ENCODE measurements at places on chromosomes 6 and 20.

GRCh38 chr20:62168061-62168460, 14.8 kb upstream of the MTG2 start:
- no peak for DNase-seq

- no peak for DNase-seq
These were observed 34.8 kb upstream of the ZFP64 start for GRCh38 chr20:52226370-52226769.

DNA sequence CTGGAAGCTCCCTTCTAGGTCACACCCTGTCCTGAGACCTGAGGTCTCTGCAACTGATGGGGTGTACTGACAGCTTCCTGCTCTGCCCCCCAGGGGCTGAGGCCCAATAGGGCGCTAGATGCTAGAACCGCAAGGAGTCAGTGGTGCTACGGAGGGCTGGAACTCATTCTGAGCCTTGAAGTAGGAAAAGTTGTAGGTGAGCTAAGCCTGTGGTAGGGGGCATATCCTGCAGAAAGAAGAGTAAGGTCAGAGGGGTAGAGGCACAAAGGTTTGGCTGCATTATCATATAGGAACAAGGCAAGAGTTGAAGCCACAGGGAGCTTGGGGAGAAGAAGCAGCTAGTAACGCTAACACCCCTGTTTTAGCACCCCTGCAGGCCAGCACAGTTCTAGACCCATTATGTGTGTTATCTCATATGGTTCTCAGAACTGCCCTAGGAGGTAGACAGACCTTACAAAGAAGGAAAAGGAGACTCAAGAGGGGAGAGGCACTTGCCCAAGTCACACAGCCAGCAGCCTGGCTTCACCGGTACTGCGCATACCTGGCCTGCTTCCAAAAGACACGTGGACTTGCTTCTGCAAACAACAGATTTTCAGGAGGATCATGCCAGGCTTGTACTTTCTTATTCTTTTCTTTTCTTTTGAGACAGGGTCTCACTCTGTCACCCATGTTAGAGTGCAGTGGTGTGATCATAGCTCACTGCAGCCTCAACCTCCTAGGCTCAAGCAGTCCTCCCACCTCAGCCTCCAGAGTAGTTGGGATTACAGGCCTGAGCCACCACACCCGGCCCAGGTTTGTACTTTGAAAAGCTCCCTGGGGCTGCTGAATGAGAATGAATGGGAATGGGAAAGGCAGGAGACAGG, 156.1 kb downstream of the MRPL14 start:
- DNase-seq = no peak

GRCh38 chr6:11975353-11975977, 36.6 kb upstream of the HIVEP1 start:
- DNase-seq = no peak

Data from HS-27A (cell line).